Stimulated activated CD8-positive, alpha-beta memory T cell treated with anti-CD3 and anti-CD28 coated beads, Interleukin-7, amount 100 ng/mL, for 24 hours (primary cell): ENCODE measurements at places on chromosomes 7 and 10.
A peak's percentile ranks its signal among the peaks of the same experiment; 100 is the strongest.

DNA sequence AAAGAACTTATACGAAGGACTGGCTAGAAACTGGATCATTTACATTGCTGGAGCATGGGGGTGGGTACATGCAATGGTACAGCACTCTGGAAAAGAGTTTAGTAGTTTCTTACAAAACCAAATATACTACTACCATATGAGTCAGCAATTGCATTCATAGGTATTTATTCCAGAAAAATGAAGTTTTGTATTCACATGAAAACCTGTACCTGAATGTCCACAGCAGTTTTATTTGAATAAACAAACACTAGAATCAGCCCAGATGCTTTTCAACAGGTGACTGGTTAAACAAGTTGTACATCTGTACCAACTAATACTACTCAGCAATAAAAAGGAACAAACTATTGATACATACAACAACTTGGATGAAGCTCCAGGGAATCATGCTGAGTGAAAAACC lies 3.4 kb downstream of the SCIN start:
- DNase-seq: no peak

DNA sequence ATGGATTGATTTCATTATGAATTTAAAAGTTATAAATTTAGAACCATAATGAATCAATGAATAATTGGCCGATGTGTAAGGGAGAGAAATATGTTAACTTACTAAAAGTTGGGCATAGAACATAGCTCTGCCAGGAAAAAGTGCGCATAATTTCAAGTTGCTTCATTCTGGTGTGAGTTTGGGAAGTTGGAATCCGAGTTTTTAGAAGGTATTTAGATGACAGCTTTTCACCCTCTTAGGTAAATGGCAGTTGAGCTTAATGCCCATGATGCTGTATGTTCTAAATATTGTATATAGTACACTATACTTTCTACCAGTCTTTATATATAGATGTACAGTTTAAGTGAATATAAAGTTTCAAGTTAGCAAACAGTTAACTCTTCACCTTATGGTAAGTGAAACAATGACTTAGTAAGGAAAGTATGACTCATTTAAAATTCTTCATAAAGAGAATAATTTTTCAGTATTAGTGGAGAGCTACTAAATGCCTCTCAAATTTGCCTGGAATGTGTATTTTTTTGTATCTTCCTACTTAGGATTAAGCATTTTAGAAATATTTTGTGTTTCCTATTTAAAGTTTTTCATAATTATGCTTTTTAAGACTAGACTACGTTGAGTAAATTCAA lies 1.6 kb downstream of the C1GALT1 start:
- no peak for DNase-seq

DNA sequence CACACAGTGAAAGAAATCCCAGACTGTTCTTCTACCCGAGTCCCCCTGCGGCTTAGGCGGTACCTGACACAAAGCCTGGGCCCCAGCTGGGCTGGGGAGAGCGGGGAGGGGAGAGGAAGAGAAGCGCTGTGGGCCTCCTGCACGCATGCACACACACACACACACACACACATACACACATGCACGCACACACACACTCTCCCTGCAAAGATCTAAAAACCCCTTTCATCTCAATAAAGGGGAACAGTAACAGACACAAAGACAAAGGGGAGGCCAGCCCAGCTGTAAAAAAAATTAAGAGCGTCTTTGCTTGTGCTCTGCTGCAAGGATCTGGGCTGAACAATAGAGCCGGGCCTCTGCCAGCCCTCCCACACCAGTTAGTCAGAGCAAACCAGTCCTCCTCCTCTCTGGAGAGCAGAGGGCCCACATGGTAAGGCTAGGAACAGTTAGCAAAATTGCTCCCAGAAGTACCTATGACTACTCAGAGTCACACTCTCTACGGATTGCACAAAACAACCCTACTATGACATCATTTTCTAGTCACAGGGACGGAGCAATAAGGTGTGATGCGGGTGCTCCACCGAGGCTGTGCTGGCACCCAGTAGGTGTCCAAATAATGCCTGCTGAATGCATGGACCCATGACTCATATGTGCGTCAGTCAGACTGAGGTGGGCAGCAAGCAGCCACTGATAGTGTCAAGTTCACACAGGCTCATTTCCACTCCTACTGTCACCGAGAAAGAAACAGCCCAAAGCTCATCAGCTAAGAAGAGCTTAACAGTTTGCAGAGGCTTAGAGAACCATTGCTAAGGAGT lies 9.2 kb downstream of the ITPRIP start:
- peak; percentile 45 for DNase-seq

DNA sequence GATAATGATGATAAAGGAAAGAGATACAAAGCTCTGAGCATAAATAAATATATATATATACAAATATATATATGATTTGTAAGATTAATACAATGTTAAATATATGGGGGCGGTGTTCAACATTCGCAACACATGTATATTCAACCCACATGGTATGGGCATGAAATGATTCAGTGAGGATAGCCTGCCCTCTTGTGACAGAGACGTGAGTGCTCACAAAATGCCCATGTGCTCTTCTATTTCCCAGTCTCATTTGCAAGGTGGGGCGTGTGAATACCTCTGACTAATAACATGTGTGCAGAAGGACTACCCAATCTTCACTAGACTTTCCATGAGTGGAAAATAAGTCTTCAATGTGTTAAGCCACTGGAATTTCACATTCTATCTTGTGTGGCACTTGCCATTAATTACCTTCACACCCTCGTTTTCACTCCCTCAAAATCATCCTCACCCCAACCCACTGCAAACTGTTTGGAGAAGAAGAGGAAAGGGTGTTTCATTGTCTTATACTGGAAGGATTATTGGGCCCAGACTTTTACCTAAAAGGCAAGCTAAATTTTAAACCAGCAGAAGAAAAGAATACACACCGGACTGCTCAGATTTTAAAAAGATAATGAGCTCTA lies 26.9 kb downstream of the ASAH2 start:
- DNase-seq: no peak

GRCh38 chr7:18900236-18900635 lies 217.2 kb downstream of the TWIST1 start:
- no peak for DNase-seq

DNA sequence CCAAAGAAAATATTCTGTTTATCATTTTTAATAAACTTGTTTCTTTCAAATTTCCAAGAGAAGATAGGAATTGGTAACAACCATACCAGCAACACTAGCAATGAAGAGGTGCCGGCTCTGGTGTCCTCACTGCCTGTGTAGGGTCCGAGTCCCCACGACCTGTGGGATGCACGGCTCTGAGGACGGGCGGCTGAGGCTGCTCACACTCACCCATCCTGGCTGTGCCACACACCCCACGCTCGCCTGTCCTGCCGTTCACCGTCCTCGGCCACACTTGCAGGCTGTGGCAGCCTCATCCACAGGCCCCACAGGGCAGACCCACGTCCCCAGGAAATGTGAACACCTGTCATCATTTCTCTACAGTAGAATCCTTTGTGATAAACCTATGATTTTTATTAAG lies 48.2 kb upstream of the DPYSL4 start:
- no peak for DNase-seq

GRCh38 chr7:142379201-142379885 lies 121.5 kb upstream of the PRSS58 start:
- DNase-seq: no peak

DNA sequence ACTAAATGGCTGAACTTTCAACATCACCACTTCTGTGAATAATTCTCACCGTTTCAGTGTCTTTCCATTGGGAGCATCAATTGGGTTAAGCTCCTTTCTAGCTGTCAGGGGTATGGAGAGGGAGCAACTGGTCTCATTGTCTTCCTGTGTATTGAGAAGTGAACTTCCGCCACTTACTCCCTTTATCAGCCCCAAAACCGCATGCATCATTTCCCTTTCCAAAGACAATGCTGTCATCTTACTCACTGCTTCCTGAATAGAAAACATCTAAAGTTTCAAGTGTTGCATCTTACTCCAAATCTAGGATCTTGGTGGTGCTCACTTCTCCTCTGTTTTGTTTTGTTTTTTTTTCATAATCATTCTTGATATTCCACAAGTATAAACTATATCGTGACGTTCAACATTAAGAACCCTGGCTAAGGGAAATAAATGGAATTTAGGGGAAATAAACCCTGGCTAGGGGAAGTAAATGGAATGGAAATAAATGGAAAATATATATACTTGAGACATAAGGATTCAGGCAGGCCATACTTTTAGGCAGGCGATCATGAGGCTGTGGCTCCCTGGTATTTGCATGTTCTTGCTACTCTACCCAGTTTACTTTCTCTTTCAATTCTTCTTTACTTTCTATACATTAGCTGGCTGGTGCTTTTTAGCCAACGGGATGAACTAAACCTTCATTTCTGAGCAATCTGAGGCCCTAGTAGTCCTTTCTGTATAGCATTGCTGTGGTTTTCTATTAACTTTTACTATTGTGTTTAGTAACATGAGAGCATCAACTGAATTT lies 371.9 kb downstream of the BMPER start:
- no peak for DNase-seq

DNA sequence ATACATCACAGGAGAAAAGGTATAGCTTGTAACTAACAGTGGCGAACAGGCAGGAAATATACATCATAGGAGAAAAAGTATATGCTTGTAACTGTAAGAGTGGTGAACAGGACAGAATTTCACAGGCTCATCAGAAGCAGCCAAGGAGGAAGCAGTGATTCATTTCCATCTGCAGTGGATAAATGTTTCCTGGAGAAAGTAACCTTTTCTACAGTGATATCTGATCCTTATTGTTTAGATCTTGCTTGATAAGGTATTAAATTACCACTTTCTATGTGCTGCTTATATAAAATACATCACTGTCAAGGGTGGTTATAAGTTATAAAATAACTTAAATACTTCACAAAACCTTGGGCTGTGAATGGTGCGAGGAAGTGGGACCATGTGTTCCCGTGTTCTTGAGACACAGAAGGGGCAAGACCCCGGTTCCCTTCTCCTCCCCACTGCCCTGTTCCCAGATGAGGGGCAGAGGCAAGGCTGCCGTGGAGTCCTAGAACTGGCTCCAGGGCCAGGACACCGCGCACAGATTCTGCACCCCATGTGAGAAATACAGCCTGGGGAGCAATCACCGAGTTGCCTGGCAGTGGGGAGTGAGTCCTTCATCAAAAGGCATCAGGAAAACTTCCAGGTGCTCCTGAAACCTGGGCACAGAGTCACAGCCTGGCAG lies 135.2 kb downstream of the DIP2C start:
- no peak for DNase-seq

- DNase-seq: no peak
These were observed 11.5 kb upstream of the MICU1 start for GRCh38 chr10:72637398-72637857.

- DNase-seq: no peak
These were observed 21.8 kb downstream of the AKAP9 start for GRCh38 chr7:91962419-91962818.

DNA sequence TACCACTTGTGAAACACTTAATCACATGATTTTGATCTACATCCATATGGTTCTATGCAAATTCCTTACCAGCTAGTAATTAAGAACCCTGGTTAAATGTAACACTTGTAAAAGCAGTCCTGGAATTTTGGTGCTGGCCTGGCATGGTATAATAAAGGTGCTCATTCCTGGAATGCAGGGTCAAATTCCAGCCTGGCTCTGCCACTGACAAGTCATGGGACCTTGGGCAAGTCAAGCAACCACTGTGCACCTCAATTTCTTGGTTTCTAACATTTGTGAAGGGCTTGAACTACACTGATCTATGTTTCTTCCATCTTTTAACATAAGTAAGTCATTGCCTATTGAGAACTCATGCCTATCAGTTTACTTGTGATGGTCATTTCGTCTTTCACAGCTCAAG lies 91.9 kb upstream of the PIK3CG start:
- no peak for DNase-seq

- DNase-seq: no peak
These were observed 54.9 kb downstream of the JAZF1 start for GRCh38 chr7:28125431-28126409.

GRCh38 chr10:1650542-1651269 lies 86.6 kb downstream of the ADARB2 start:
- no peak for DNase-seq

DNA sequence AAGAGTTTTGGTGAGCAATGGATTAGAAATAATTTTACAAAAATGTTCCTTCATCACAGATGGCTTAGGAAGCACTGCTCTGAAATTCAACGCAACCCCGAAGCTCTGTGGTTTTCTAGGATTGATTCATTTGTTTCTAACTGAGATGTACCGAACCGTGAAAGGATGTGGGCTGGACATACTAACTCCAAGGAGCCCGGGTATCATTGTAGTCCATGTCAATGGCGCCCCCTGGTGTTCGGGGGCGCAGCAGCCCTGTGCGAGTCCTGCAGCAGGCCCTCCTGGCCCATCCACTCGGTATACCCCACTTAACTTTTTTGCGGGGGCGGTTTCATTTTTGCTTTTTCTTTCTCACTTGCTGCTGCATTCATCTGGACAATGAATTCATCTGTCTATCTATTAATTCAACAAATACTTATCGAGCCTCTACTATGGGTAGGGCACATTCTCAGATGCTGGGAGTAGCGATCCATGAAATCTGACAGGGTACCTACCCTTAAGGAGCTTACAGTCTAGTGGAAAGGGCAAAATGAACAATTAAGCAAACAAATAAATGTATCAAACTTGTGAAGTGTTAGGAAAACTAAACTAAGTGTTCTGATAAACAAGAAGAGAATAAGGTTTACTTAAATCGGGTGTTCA lies 25.2 kb upstream of the ITPRID1 start:
- DNase-seq: peak; percentile 0

DNA sequence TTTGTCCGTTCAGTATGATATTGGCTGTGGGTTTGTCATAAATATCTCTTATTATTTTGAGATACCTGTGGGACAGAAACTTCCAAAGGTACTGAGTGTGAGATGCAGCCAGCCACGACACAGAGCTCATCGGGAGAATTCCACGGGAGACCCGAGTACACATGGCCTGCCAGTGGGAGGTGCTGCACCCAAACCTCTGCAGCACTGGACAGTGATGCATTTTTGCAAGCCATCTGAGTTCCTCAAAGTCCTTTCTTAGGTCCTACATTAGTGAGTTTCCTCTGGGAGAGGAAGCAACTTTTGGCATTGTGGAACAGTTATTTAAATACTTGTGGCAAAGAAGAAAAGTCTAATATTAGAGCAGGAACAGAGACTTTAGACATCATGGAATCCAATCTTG lies 77.5 kb downstream of the ARID5B start:
- DNase-seq: no peak
